ENCODE measurements at places on chromosomes 1 and 21. TPM values are rescaled to one million over a fixed set of nuclear protein-coding genes. Genes with fewer than 3 reads are reported as not detected.

OR2T33 gene
- total RNA-seq = not detected

GJC2 gene
- 1.00 TPM for total RNA-seq

LCE3C gene
- not detected for total RNA-seq

DNA sequence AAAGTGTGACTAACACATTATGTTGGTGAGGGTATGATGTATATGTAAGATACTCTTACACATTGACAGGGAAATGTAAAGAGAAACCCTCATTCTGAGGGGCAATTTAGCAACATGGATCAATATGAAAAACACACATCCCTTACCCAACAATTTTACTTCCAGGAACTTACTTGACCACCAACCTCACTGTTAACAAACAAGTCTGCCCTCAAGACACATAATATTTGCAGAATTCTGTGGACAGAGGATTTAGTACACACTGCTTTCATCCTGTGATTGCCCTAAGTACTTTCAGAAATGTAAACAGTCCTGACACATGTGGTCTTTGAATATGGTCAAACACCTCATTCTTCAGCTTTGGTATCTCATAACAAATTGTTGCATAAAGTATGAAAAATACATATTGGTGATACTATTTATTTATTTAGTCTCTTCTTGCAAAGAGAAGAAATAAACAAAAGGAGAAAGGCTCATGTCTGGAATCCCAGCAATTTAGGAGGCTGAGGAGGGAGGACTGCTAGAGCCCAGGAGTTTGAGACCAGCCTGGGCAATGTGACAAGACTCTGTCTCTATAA, 6.9 kb downstream of the USP48 start:
- no peak for DNase-seq
- no peaks in the 10 kb centered on the region for H3K36me3 ChIP-seq
- H3K4me1 ChIP-seq = peaks cover 25% of the 10 kb centered on the region
- no peaks in the 10 kb centered on the region for H3K27me3 ChIP-seq
- no peak overlapping the region for H3K4me3 ChIP-seq

- no peak for DNase-seq
- no peak overlapping the region for H3K4me3 ChIP-seq
- H3K4me1 ChIP-seq = peaks cover 94% of the 10 kb centered on the region
- no peaks in the 10 kb centered on the region for H3K36me3 ChIP-seq
- no peaks in the 10 kb centered on the region for H3K27me3 ChIP-seq
Measured at GRCh38 chr1:54327386-54328065, 78.7 kb downstream of the SSBP3 start.

GRCh38 chr1:17462669-17463068, 23.2 kb upstream of the RCC2 start:
- no peaks in the 10 kb centered on the region for H3K4me1 ChIP-seq
- DNase-seq = no peak
- peaks cover 8% of the 10 kb centered on the region for H3K27me3 ChIP-seq
- H3K36me3 ChIP-seq = no peaks in the 10 kb centered on the region

Data from heart left ventricle (tissue), 16 donors.